Activated T-cell treated with anti-CD3 and anti-CD28 coated beads, Interleukin-2, amount 50 U/mL, for 72 hours (primary cell): ENCODE measurements at places on chromosomes 2 and 18.

DNA sequence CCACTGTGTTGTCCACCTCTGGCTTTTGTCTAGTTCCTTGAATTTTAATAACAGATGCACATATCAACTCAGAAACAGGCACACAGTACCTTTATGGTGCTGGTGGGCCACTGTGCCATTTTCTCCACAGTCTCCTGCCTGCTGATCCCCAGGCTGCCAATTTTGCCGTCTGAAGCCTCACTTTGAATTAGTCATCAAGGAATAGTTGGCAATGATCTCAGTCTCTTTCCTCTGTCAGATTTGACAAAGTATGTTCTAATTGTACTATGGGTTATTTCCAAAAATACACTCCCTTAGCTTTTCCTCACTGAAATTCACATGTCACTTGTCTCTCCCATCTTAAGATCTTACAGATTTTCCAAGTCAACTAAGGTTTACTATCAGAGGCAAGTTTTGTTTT lies 140.7 kb downstream of the ZNF516 start:
- DNase-seq, result no peak

DNA sequence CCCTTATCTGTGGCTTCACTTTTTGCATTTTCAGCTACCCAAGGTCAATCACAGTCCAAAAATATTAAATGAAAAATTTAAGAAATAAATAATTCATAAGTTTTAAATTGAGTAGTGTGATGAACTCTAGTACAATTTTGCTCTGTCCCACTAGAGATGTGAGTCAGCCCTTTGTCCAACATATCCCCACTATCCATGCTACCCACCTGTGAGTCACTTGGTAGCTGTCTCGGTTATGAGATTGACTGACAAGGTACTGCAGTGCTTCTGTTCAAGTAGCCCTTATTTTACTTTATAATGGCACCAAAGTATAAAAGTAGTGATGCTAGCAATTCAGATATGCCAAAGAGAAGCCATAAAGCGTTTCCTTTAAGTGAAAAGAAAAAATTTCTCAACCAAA lies 28.8 kb downstream of the ADCY3 start:
- DNase-seq, result no peak

DNA sequence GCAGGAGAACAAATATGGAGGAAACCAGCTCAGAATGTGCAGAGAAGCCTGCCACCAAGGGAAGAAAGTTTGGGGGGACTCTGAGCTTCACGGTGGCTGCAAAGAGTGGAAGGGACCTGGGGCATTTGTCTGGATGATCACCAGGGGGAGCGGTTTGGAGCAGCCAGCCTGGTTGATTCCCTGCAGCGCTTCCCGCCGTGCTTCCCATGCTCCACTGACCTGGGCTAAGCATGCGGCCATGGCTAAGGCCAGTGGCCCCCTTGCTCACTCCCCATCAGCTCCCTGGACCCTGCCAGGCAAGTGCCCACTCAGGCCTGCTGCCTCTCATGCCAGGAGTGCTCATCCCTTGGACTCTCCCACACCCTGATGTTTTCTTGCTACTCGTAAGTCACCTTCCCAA lies 27.0 kb downstream of the NTSR2 start:
- no peak for DNase-seq

DNA sequence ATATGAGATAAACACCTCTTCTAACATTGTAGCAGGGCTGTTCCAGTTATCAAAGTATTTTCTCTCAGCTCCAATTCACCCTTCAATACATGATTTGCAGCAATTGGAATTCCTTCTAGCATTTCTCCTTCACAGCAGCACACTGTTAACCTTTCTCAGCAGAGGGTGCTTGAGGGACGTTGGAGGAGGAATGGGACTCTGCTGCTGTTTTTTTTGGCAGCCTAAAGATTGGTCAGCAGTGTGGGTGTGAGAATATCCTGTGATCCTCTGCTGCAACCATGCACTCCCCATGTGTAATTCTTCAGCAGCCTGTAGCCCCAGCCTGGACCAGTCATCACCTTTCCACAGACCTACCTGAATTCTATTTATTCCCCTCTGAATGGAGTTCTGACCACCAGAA lies 1708.9 kb upstream of the CELF4 start:
- DNase-seq, result no peak

GRCh38 chr2:217103752-217104545 lies 244.1 kb upstream of the TNP1 start:
- no peak for DNase-seq

- no peak for DNase-seq
Observed at GRCh38 chr2:190578158-190579057, 43.9 kb upstream of the NEMP2 start.

- no peak for DNase-seq
Observed at GRCh38 chr18:63626431-63626830, 17.6 kb downstream of the SERPINB4 start.
